NCI-H1092 treated with DMSO at 0.1 percent for 48 hours (cell line): ENCODE measurements at places on chromosomes 2 and 18.

DNA sequence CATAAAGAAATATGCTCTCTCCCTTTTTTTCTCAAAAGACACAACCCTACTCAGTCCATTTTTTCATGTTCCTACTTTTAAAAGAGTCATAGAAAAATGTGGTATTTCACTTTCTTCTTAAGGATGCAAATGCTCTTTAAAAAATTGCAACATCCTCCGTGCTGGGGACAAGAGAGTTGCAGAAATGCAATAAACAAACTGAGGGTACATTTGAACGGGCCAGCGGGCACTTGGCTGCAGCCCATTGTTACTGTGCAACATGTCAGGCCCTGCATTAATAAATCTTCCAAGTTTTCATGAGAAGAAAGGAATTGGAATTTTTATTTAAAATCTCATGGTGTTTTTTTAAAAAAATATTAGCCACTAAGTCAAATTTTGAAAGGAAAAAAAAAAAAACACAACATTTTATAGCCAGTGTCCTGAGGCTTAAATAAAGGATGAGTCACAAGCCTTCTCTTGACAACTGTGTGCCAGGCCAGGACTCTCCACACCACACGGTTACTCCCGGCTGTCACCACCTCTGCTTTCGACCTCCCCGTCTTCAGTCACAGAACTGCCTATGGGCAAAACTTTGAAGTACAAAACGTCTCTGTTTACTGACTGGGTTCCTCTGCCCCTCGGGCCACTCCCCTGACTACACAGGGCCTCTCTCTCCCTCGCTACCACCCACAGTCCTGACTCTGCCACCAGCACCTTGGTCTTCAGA lies 57.5 kb upstream of the MFF start:
- DNase-seq = no peak

- DNase-seq = no peak
These were observed 28.5 kb downstream of the HPCAL1 start for GRCh38 chr2:10331027-10331701.

GRCh38 chr2:173231042-173231441 lies 123.6 kb upstream of the CDCA7 start:
- DNase-seq = peak; percentile 97

DNA sequence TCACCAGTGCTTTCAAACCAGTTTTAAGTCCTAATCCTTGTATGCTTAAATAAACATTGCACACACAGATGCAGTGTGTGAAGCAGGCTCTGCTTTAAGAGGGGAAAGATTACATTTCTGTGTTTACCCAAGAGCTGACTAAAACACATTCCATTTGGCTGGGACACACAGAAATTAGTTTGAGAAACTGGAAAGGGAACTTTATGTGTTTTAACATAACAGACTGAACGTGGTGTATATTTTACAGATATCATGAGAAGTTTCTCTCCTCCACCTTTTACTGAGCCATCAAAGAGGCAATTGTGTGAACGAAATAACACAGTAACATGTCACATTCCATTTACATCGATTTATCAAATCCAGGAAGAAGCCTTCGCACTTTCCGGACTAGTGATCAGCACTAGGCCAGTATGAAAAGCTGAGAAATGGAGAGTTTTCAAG lies 121.8 kb downstream of the MAIP1 start:
- DNase-seq = peak; percentile 50

- DNase-seq = peak; percentile 43
These were observed 179.5 kb downstream of the LOXHD1 start for GRCh38 chr18:46477425-46478011.

DNA sequence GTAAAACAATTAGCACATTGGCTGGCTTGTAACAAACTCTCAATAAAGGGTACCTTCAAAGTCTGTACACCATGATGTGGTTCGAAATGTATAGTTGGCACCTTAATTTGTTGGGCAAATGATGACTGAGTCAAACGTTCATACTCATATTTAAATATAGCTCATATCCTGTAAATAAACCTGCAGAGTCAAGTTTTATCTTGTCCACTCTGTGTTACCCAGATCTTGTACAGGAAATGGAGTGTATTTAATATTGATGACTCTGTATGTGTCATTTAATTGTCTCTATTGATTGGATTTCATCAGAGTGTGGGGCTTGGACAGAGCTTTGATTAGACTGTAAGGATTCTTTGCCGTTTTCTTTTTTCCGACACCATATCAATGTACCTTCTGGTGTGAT lies 805.6 kb upstream of the ZEB2 start:
- DNase-seq = no peak

- DNase-seq = no peak
These were observed 14.0 kb downstream of the PSD4 start for GRCh38 chr2:113187771-113188170.

DNA sequence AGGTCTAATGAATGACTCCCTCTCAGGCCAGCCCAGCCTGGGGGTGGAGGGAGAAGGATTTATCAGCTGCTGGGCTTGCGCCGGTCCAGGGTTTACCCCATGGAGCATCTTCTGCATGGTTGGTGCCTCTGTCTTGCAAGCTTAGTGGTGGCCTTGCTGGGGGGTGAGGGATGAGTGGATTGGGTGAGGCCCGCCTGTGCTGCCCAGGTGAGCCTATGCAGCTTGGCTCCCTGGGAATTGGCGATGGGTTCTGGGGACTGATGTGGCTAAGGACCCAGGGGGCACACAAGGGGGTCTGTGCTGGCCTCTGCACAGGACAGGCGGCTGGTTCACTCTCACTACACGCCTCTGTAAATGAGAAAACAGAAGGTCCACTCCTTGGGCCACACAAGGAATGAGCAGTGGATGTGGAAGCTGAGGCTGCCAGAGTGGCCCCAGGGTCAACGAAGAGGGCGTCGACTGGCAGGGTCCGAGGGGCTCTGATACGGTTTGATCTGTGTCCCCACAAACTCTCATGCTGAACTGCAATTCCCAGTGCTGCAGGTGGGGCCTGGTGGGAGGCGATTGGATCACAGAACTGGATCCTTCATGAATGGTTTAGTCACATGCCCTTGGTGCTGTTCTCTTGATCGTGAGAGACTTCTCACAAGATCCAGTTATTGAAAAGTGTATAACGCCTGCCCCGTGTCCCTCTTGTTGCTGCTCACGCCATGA lies 151.6 kb upstream of the HDAC4 start:
- no peak for DNase-seq

- no peak for DNase-seq
These were observed 202.4 kb downstream of the INSIG2 start for GRCh38 chr2:118290411-118291250.

- DNase-seq = no peak
These were observed 19.0 kb downstream of the VIL1 start for GRCh38 chr2:218437969-218438368.

DNA sequence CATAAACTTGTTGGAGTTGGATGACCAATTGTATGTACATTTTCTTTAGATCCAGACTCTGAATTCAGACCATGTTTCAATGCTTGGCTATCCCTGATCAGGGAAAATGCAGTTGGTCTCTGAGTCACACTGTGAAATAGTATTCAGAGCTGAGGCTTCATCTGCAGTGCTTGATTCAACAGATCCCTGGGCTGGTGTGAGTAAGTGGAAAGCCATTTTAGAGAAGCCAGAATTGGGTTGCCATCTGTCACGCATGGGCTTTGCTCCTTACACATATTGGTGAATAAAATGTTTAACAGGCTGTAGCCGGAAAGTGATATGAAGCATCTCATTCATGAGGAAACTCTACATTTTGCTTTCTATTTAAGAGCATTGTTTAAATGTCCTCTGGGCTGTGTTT lies 50.0 kb upstream of the ACYP2 start:
- no peak for DNase-seq

GRCh38 chr18:58484989-58485981 lies 143.6 kb downstream of the ALPK2 start:
- DNase-seq = no peak

DNA sequence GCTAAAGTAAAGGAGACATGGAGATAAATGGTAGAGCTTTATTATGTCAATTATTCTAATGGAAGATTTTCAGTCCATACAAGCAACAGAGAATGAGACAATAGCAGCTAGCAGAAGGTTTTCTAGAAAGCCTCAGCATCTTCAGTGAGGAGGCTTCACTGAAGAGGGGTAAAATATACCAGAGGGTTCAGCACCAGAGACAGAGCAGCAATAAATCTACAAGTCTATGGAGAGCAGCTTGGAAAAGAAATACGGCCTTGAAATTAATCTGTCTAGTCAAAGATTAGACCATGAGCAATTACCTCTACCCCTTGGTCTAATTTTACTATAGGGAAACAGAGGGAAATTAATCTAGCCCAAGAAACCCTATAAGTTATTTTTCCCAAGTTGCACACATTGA lies 185.7 kb upstream of the CRIM1 start:
- no peak for DNase-seq

DNA sequence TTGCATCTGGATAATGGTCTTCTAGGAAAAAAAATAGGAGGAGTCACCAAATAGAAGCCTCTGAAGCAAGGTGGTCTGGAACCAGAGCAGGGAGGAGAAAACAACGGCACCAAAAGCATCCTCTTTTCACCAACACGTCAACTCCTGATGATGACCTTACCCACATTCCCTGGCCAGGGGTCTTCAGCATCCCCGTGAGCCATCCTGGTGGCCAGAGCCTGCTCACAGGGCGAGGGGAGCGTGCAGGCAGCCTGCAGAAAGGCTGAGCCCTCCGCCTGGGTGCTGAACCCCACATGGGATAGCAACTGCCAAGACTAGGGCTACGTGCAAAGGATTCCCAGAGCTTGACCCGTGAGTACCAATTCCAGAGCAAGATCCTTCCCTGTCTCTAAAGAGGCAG lies 191.0 kb downstream of the NDUFA10 start:
- DNase-seq = no peak

- no peak for DNase-seq
These were observed 102.2 kb downstream of the CAPN13 start for GRCh38 chr2:30705056-30705455.

DNA sequence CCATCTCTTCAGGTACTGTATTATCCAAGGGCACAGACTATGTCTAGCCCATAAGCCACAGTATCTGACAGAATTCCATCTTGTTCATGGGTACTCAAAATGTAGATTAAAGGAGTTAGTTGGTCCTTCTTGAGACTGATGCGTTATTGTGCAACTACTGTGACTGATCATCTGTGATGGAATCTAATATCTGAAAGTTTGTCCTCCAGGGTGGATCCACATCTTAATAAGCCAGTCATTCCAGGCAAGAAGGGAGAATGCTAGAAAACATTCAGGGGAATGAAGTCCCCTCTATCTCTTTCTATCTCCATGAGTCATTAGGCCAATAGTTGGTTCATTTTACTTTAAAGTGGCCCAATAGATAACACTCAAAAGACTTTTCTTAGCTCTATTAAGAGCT lies 252.6 kb downstream of the EXOC6B start:
- no peak for DNase-seq

DNA sequence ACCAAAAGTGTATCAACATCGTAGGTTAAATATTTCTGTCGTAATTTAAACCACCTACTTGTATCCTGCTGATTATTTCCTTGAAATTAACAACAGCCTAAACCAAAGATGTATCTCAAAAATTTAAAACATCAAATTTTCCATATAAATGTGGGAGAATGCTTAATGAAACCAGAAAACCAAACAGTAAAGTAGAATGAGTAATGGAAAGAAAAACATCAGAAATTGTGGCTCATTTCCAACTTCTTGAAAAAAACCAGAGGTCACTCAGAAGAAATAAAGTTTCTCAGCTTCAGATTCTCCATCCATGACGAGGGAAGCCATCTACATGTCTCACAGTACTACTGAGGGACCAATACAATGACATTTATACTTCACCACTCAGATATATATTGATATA lies 296.5 kb downstream of the NOL4 start:
- no peak for DNase-seq

DNA sequence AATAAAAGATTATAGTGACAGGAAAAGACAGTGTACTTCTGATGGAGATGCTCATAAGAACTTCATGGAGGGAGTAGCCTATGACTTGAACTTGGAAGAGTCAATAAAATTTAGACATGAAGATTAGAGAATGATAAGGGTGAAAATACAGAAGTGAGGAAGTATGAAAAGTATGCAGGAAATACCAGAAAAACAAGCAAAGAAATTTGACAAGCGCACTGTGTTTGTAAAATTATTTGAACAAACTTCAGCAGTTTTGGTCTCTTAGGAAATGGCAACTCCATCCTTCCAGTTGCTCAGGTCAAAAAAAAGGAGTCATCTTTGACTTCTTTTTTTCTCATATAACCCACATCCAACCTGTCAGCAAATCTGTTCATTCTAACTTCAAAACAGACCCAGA lies 864.0 kb upstream of the ZEB2 start:
- no peak for DNase-seq

DNA sequence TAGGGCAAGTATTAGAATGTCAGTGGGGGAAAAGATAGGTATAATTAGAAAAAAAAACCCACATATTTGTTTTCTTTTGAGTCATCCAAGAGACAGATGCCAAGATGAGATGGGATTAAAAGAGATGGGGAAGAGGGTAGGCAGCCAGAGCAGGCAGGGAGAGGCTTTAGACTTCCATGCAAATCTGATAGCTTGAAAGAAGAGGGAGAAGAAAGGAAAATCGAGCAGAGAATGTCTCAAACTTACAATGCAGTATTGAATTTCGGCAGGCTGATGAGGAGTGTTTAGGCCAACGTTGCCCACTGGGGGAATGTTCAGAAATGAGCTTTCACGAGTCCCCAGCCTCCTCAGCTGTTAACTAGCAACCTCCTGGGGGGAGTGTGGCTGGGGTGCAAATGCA lies 91.3 kb downstream of the SPATS2L start:
- DNase-seq = no peak

GRCh38 chr18:73663581-73663980 lies 484.1 kb downstream of the FBXO15 start:
- DNase-seq = no peak

- no peak for DNase-seq
These were observed 58.4 kb downstream of the KIF5C start for GRCh38 chr2:148933456-148933855.

DNA sequence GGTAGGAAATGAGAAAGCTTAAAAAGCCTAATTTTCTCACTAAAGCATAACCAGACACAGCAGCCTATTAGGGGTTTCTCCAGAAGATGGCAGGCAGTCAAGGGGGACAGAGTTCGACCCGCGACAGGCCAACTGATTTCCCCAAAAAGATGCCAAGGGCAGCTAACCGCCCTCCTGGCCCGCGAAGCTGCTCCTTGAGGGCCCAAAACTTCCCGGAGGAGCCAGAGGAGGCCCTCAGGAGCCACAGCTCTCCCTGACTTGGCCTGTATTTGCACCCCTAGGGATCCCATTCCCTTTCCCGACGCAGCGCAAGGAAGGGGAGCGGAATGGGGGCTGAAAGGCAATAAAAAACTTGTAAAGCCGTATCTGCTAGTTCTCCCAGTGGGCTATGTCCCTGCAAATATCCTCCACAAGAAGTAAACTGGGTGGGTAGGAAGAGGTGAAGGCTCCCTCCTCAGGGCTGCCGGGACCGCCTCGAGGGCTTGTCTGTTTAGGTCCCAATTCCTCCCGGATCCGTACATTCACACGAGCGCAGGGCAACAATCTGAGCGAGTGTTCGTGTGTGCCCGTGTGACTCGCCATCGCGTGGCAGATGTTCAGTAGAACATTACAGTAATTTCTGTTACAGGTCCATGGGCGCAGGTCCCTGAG lies 756 bp upstream of the NAGK start:
- DNase-seq = peak; percentile 21

GRCh38 chr2:165122521-165122920 lies 81.3 kb downstream of the SCN3A start:
- no peak for DNase-seq
